Gastrocnemius medialis (tissue), 4 donors: ENCODE measurements at places on chromosomes 16 and 17. TPM values are rescaled to one million over a fixed set of nuclear protein-coding genes. Genes with fewer than 3 reads are reported as not detected.
A peak's percentile ranks its signal among the peaks of the same experiment; 100 is the strongest.

- peak; percentile 10 for DNase-seq
Observed at GRCh38 chr17:77501101-77501566, 360.4 kb downstream of the SEC14L1 start.

Gene DHX8
- total RNA-seq, result 28.8 TPM

Gene IL34
- 29.3 TPM for total RNA-seq

GRCh38 chr17:74113952-74114351 is 89.5 kb upstream of the RPL38 start:
- no peak for DNase-seq

- DNase-seq, result no peak
Observed at GRCh38 chr17:62720126-62720850, 87.8 kb downstream of the MARCHF10 start.

- DNase-seq, result no peak
Observed at GRCh38 chr17:41429667-41430066, 5.3 kb upstream of the KRT37 start.

- peak; percentile 78 for DNase-seq
Observed at GRCh38 chr17:17837380-17837821, 615 bp upstream of the SREBF1 start.

- no peak for DNase-seq
Observed at GRCh38 chr16:23433261-23433920, 19.6 kb downstream of the COG7 start.

Gene ATP6V0D1
- 188 TPM for total RNA-seq

- DNase-seq, result no peak
Observed at GRCh38 chr16:85008271-85008670, 3.1 kb downstream of the ZDHHC7 start.

Gene ZNF778
- total RNA-seq, result 10.7 TPM

DNA sequence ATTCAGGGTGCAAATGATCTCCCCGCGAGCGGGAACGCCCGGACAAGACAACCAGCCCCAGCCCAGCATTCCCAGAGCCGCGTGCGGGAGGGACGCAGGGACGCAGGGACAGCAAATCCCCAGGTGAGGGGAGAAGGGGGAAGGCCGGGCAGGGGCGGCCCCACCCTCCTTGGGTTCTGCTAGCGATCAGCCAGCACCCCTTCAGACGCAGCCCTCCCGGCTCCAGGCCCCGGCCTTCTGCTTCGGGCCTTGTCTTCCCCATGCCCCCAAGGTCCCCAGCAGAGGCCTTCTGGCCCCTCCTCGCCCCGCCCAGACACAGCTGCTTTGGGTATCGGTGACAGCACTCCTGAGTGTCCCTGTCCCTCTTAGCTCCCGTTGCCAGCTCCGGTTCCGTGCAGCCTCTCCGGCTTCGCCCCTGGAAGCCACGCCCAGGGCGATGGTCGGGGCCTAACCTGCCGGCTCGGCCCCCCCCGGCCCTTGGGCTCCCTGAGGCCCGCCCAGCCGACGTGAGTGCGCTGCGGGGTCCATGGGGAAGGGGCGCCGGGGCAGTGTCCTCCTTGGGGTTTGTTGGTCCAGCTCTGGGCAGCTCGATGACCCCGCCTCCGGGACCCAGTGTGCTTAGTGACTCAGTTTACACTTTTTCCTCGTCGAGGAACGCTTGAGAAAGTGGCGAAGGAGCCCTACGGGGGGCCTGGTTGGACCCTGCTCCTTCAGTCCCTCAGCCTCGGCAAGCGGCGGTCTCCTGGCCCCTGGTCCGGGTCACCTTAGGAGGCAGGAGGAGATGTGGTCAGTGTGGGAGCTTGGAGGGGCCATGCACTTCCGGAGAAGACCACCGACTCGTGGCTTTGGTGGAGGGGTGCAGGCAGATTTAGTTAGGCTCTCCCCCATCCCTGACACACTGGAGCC is 50.5 kb upstream of the AMZ2 start:
- DNase-seq, result no peak

- DNase-seq, result no peak
Observed at GRCh38 chr17:83053021-83053681, 26.3 kb upstream of the METRNL start.

GRCh38 chr16:77898671-77899211 is 110.4 kb downstream of the VAT1L start:
- DNase-seq, result no peak

DNA sequence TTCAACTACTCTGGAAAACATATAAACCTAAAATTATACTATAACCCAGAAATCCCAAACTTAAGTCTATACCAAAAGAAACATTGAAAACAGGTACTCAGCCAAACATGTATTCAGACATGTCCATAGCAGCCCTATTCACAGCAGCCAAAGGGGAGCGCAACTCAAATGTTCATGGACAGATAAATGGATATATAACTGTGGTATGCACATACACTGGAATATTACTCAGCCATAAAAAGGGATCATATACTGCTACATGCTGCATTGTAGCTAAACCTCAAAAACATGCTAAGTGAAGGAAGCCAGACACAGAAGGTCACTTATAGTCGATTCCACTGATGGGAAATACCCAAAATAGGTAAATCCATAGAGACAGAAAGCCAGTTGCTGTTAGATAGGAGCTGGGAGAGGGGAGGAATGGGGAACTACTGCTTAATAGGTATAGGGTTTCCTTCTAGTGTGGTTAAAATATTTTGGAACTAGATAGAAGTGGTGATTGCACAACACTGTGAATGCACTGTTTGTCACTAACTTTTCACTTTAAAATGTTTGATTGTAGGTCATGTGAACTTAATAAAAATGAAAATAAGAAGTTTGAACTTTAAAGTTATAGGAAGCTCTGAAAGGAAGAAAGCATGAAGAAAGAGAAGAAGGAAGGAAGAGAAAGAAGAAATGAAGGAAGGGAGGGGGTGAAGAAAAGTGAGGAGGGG is 812.3 kb downstream of the CDH11 start:
- no peak for DNase-seq

- DNase-seq, result peak; percentile 67
Observed at GRCh38 chr17:1709971-1710806, at the start of gene TLCD2. Gene TLCD2 (minus strand): TSS chr17:1710377. CDS start chr17:1710242, 135 bp downstream.

Gene KRTAP4-16
- total RNA-seq, result not detected

DNA sequence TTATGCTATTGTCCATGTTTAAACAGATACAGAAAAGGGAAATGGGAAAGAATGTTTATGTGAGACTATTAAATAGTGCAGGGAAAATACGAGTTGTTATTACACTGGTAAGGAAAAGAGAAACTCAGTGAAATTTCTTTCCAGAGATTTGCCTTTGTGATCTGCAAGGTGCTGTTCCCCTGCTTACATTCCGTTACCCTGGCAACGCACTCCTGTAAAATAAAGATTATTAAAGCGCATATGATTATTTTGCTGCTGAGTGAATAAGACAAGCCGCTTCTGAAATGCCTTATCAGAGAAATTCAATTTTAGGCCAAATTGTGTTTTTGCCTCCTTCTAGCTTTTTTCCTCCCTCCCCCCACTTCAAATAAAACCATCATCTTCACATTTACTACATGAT is 328.6 kb upstream of the PMFBP1 start:
- no peak for DNase-seq

Gene CCL22
- not detected for total RNA-seq

Gene SHISA6
- total RNA-seq, result 0.41 TPM

DNA sequence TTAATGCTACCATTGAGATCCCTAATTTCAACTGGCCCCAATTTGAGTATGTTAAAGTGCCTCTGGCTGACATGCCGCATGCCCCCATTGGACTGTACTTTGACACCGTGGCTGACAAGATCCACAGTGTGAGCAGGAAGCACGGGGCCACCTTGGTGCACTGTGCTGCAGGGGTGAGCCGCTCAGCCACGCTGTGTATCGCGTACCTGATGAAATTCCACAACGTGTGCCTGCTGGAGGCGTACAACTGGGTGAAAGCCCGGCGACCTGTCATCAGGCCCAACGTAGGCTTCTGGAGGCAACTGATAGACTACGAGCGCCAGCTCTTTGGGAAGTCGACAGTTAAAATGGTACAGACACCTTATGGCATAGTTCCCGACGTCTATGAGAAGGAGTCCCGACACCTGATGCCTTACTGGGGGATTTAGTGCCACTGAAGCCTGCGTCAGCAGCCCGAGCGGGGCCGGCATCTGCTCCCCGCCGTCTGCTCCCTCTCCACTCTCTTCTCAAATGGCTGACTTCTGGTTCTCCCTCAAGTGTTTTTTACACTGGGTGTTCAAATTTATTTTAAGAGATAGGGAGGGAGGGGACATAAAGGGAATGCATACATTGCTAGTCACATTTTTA is 22.9 kb downstream of the DUSP14 start:
- DNase-seq, result no peak

- no peak for DNase-seq
Observed at GRCh38 chr16:70526403-70526802, 2.8 kb downstream of the SF3B3 start.

DNA sequence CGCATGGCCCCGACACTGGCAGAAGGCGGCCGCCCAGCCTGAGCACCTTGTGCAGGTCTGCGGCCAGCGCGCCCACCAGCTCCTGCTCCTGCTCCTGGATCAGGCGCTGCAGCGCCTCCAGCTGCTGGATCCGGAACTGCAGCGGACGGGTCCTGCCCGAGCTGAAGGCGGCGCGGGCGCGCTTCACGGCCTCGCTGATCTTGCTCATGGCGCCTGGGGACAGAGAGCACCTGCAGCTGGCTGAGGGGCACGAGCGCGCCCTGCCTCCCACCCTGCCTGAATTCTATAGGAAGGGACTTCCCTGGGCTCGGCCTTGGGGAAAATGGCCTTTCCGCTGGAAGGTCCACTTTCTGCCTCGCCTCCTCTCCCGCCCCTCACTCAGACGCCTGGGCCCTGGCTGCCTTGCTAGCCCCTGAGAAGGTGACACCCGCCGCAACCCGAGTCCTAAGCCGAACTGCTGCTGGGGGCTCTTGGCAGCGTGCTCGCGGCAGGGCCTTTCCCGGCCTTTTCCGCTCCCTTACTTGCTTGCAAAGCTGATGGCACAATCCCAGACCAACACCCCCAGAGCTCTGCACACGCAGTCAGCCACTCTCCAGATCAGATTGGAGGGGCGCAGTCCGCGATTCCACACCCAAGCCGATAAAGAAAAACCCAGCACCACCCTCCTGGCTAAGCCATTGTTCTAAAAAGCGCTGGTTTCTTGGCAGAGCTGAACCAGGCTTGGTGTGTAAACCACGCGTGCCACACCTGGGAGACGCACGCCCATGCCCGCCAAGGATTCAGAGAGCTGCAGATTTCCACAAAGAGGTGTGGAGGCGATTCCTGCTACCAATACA is 3.0 kb downstream of the ALDH3A1 start:
- DNase-seq, result peak; percentile 89

Gene CPPED1
- 6.8 TPM for total RNA-seq

Gene TP53TG3D
- total RNA-seq, result not detected

GRCh38 chr16:85057948-85058347 is 30.4 kb downstream of the KIAA0513 start:
- no peak for DNase-seq

GRCh38 chr17:64281962-64282752 is 19.1 kb upstream of the TEX2 start:
- DNase-seq, result peak; percentile 35

DNA sequence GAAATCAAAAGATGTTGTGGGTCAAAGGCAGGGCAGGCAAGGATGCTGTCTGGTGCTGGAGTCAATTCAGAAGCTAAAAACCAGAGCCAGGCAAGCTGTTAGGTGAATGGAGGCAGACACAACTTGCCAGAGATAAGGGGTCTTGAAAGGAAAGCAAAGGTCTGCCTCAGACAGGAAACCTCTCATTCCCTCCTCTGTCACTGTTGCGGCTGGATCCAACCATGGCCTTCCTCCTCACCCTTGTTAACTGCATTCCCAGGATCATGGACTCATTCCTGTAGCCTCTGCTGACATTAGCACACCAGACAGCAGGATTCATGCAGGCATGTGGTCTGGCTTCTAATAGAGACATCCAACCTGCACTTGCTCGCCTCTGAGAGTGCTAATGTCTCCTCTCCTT is 186.7 kb upstream of the HS3ST3A1 start:
- DNase-seq, result no peak

DNA sequence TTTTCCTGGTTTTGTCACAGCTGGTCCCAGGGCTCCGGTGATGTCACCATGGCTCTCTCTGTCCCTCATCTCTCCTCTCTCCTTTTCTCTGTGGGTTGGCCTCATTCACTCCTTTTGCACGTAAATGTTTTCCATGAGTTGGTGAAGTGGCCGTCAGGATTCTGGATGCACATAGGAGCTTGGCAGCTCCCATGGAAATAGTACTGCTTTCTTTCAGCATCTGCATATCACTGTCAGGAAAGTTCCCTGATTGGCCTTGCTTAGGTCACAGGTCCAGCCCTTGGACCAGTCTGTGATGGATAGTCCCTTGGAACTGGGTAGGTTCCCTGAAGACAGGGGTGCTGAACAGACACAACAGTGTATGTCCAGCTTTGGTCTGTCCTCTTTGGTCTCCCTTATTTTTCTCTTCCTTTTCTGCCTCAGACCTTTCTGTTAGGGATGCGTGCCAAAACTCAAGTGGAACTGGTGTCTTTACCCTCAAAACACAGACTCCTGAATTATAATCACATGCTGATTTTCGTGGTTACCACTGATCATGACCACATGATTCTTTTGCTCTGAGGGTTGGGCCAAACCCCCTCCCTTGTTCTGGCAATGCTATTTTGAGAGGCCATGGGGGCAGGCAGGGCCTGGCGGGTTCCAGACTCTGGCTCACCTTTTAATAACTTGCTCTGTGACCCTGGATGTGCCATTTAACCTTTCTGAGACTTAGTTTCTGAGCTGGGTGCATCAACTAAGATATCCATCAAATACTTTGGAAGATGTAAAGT is 99.0 kb downstream of the MSI2 start:
- no peak for DNase-seq

- no peak for DNase-seq
Observed at GRCh38 chr17:2695243-2695960, 16.2 kb downstream of the CLUH start.

DNA sequence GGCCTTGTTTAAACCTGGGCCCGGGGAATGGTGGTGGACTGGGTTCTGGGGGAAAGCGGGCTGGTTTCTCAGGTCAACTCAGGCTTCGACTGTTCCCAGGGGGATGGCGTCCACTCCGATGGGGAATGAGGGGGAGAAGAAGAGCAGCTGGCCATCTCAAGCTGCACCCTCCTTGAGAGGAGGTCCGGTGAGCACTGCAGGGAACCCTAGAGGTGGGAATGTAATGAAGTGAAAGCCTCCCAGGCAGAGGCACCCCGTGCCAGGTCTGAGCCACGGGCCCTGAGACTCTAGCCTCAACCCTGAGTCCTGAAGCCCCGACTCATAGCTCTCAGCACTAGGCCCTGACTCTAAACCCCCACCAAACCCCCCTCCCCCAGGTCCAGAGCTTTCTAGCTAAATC is 1.2 kb upstream of the CDIPT start:
- no peak for DNase-seq

Gene CEMP1
- not detected for total RNA-seq

DNA sequence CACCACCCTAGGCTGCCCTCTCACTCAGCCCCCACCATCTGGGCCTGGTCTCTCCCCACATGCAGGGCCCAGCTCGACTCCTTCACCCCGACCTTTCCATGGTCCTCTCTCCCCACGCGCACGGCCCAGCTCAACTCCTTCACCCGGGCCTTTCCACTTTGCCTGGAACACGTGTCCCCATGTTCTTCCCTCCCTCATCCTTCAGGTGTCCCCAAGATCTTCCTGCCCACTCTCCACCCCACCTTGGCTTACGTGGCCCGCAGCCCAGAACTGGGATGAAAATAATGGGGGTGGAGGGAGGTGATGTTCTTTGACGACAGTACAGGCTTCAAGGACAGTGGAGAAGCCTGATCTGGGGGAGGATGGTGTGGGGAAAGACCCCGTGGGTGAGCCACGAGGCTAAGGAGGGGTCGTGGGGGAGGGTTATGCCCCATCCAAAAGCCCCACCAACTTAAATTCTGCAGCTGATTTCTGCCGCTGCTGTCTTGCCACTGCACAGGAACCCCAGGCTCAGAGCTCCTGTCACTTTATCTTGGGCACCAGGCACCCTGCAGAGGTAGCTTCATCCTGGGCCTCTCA is 9.9 kb upstream of the MEAK7 start:
- no peak for DNase-seq

GRCh38 chr17:8611137-8611536 is 19.4 kb downstream of the MYH10 start:
- no peak for DNase-seq

Gene WDR81
- total RNA-seq, result 61.1 TPM
